Renal cortex interstitium (tissue), 15 donors: ENCODE measurements at places on chromosomes 11 and 22. TPM values are rescaled to one million over a fixed set of nuclear protein-coding genes. Genes with fewer than 3 reads are reported as not detected.

The PAMR1 gene
- polyA plus RNA-seq = 7.7 TPM

The GGT5 gene
- 16.4 TPM for polyA plus RNA-seq

The FOLR2 gene
- 10.7 TPM for polyA plus RNA-seq

The GLYATL2 gene
- polyA plus RNA-seq = 2.1 TPM

The OR52N4 gene
- not detected for polyA plus RNA-seq

The RBFOX2 gene
- 114 TPM for polyA plus RNA-seq

The EEF1G gene
- 2,394 TPM for polyA plus RNA-seq

The KRTAP5-7 gene
- polyA plus RNA-seq = 0.07 TPM

The CCDC34 gene
- polyA plus RNA-seq = 34.4 TPM

The LRRC74B gene
- 0.11 TPM for polyA plus RNA-seq

The OR56A5 gene
- not detected for polyA plus RNA-seq

The NXPE1 gene
- polyA plus RNA-seq = not detected

The KCNK4 gene
- polyA plus RNA-seq = not detected

The AQP11 gene
- polyA plus RNA-seq = 3.9 TPM

The GRK3 gene
- 9.3 TPM for polyA plus RNA-seq

The PDGFD gene
- 24.4 TPM for polyA plus RNA-seq

The RBMXL2 gene
- polyA plus RNA-seq = not detected

The MMP27 gene
- polyA plus RNA-seq = not detected

The APOA4 gene
- polyA plus RNA-seq = 1.5 TPM

The FOLH1 gene
- polyA plus RNA-seq = 11.9 TPM

The APOL4 gene
- 10.7 TPM for polyA plus RNA-seq
